Fibroblast of skin of back (primary cell): ENCODE measurements at places on chromosomes 16 and 17.

GRCh38 chr16:27954191-27954590 is 109.3 kb downstream of the GSG1L start:
- no peak for DNase-seq

- DNase-seq: peak; percentile 68
These were observed 3.4 kb upstream of the PRSS8 start for GRCh38 chr16:31138621-31139578.

DNA sequence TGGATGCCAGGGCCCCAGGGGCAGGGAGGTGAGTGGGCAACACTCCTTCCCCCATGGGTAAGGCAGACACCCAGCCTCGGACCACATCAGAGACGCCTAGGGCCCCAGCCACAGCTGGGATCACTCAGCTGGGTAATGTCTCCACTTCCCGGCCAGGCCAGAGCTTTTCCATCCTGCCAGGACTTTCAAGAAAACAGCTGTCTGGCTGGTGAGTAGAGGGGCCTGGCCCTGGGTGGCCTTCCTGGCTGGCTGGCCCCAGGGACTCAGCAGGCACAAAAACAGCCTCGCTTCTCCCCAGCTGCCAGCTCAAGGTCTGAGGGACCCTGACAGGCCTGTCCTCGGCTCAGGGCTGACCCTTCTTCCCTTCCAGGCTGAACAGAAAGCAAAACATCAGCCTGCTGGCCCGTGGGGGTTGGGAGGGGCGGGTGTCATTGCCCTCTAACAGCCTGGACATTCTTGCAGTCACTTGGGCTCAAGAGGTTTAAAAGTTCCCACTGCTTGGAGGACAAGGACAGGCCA is 45.3 kb upstream of the JPH3 start:
- no peak for DNase-seq

DNA sequence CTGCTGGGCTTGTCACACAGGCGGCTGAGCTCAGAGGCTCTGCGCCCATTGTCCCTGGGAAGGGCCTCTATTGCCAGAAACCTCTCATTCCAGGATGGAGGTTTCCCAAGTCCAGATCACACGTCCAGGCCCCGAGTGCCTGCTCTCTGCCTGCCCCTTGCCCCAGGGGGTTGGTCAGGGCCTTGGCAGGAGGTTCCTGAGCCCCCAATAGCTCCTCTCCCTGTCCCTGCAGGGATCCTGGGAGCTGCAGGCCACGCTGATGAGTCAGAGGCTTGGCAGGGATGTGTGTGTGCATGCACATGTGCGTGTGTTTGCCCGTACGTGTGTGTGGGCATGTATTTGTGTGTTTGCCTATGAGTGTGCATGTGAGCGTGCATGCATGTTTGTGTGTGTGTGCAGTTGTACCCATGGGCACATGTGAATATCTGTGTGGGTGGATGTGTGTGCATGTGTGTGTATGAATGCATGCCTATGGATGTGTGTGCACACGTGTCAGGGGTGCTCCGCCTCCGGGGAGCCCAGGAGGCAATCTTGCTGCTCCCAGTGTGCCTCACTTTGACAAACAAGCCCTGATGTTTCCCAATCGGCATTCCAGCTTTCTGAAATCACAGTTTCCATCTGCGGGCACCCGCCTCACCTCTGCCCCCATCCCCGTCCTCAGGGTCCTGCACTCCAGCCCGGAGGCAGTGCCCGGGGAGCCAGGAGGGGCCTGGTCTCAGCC is 98.4 kb upstream of the GSE1 start:
- DNase-seq: peak; percentile 98

DNA sequence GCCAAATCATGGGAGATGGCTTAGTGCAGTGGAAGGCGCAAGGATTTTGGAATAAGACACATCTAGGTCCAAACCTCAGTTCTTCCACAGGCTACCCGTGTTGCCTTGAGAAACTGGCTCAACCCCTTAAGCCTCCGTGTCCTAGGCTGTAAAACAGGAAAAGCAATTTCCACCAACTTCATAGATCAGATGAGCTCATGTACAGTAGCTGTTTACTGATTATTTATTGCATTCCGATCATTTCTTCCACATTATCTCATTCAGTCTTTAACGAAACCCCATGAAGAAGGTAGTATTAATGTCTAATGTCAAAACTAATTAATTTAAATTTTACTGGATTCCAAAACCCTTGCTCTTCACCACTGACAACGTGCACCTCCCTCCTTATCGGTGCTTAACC is 231.6 kb downstream of the GRIN2A start:
- no peak for DNase-seq

GRCh38 chr16:29992344-29992967 is 3.0 kb downstream of the HIRIP3 start:
- no peak for DNase-seq

DNA sequence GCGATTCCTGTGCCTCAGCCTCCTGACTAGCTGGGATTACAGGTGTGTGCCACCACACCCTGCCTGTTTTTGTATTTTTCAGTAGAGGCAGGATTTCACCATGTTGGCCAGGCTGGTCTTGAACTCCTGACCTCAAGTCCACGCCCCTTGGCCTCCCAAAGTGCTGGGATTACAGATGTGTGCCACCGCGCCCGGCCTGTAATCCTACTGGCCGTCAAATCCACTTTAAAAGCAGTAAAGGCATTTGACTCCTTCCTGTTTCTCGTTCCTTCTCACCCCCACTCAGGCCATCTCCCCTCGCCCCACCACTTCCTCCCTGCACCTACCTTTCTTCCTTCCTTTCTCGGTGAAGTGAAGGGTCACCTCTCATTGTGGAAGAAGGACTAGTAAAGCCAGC is 69.4 kb upstream of the CREBBP start:
- DNase-seq: no peak

DNA sequence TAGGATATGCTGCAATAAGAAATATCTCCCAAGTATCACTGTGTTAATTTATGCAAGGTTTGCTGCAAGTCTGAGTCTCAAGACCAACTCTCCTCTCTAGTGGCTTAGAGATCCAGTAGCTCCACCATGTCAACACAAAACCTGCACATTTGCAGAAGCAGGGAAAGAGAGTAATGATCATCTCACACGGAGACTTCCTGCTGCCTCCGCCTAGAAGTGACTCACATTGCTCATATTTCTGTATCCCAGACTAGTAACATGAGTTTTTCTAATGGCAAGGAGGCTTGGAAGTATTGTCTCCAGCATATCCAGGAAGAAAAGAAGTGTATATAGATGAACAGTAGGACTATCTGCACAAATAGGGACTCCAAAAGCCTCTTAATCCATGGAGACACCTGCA is 15.0 kb upstream of the IRX6 start:
- DNase-seq: peak; percentile 18

- peak; percentile 53 for DNase-seq
These were observed 11.5 kb upstream of the FOXN1 start for GRCh38 chr17:28494445-28495188.

DNA sequence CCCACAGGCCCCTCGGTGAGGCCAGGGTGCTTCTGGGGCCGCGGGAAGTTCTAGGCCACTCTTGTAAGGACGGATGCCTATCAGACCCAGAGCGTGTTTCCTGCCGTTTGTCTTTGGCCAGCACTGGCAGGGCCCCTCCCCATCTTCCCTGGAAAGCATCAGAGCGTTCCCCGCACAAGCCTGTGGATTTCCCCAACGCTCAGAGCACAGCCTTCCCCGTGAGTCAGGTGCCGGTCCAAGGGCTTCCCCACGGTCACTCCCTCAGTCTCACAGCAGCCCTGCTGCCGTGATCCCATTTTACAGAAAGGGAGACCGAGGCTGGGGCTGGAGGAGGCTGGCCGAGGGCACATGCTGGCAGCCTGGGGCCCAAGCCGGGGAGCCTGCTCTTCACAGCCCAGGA is 33.7 kb downstream of the CRISPLD2 start:
- no peak for DNase-seq

GRCh38 chr16:88359008-88359407 is 23.8 kb upstream of the ZNF469 start:
- no peak for DNase-seq

GRCh38 chr17:18362698-18363100 is 651 bp downstream of the SHMT1 start:
- DNase-seq: no peak

- DNase-seq: peak; percentile 59
These were observed 702 bp downstream of the IRX5 start for GRCh38 chr16:54931120-54932014.

DNA sequence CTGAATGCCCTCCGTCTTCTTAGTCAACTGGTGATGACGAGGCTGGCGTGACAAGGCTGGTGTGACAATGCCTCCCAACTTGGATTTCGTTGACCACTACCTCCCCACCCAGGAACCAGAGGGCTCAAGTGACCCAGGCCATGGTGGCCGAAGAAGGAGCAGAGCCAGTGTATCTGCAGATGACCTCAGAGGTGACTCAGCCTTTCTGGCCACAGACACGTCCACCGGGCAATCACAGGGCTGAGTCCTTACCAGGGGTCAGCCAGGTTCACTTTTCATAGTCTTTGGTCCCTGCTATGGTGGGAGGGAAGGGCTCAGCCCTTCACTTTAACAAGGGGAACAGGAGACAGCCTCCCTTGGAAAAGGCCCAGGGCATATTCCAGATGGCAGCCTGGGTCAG is 116.3 kb downstream of the MAF start:
- no peak for DNase-seq

DNA sequence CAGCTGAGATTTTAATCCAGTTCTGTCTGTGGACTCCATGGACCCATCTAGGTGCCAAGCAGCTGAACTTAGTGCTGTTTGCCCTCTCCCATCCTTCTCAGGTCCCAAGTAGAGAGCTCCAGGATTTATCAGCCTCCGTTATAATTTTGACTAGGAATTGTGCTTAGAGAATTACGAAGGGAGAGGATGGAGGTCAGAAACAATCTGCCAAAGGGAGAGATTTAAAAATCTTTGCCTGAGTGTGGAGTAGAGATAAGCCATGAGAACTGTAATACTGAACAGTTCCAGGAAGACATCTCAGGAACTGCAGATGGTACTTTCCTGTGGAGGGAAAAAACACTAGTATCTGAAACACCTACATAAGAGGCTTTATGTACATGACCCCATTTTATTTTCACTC is 27.0 kb downstream of the CEP95 start:
- no peak for DNase-seq

- DNase-seq: no peak
These were observed 9.7 kb upstream of the ITGA3 start for GRCh38 chr17:50046179-50046578.

GRCh38 chr17:80941171-80941570 is 50.5 kb upstream of the CHMP6 start:
- DNase-seq: no peak

DNA sequence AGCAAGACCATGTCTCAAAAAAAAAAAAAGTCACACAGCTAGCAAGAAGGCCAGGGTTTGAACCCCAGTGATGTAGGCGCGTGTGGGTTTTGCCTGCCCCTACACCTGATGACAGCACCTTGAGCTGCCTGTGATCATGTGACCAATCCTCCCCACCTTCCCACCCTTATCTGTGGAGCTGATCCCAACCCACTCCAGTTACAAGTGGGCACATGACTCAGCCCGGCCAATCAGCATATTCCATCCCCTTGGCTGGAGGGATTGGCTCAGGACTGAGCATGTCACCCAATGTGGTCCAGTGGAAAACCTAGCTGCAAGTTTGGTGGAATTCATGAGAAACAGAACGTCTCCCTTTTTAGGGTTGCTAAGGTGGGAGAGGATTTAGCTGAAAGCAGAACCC is 6.6 kb downstream of the TMEM114 start:
- DNase-seq: no peak

DNA sequence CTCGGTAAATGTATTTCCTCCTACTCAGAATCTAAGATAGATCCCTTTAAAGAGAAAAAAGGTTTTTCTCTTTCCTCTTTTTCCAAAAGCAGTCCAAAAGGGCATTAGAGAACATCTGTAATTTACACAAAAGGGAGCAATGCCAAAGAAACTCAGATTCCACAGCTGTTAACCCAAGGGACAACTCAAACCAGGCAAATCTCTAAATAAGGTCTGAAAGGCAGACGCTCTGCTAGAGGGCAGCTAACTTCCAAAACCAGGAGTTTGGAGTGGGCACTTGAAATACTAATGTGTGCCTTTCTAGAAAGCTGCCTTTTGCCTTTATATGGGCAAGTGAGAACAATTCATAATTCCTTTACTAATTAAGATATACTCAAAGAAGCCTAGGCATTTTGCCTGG is 435.7 kb downstream of the ZFHX3 start:
- DNase-seq: peak; percentile 60

- no peak for DNase-seq
These were observed 54.7 kb downstream of the NXN start for GRCh38 chr17:924711-925475.

DNA sequence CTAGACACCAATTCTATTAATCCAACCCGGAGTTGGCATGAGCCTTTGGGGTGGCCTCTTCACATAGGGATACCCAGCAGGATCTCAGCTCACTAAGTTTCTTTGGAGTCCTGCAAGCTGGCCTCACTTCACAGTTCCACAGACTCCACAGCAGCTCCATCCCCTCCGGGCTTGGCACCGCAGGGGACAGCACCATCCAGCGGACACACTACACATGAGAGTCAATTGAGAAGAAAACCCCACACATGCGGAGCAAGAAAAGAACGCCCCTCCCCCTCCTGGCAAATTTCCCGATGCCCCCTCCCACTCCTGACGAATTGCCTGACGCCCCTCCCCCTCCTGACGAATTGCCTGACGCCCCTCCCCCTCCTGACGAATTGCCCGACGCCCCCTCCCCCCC is 31.1 kb downstream of the KLHDC4 start:
- no peak for DNase-seq
